ENCODE measurements at places on chromosomes 6 and 20.

GRCh38 chr6:43706788-43707187 is 19.2 kb upstream of the MRPS18A start:
- peak; percentile 95 for DNase-seq

DNA sequence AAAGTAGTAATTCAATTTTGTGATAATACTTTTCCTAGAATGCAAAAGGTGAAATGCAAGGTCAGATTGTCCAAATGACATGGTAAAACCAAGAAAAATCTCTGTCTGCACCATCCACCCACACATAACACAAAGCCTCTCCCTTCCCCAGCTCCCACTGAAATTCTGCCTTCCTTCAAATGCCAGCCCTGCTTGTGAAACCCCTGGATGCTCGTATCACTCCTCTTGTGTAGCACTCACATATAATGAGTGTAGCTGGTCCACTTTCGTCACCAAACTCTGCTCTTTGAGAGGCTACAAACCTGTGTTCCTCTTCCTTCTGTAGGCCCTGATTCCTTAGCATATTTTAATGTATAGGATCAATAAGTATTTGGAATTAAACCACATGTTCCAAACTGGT is 123.6 kb upstream of the BEND6 start:
- no peak for DNase-seq

- no peak for DNase-seq
Observed at GRCh38 chr20:59378966-59379365, 78.6 kb downstream of the EDN3 start.

GRCh38 chr6:46538800-46539480 is 47.7 kb upstream of the RCAN2 start:
- no peak for DNase-seq

DNA sequence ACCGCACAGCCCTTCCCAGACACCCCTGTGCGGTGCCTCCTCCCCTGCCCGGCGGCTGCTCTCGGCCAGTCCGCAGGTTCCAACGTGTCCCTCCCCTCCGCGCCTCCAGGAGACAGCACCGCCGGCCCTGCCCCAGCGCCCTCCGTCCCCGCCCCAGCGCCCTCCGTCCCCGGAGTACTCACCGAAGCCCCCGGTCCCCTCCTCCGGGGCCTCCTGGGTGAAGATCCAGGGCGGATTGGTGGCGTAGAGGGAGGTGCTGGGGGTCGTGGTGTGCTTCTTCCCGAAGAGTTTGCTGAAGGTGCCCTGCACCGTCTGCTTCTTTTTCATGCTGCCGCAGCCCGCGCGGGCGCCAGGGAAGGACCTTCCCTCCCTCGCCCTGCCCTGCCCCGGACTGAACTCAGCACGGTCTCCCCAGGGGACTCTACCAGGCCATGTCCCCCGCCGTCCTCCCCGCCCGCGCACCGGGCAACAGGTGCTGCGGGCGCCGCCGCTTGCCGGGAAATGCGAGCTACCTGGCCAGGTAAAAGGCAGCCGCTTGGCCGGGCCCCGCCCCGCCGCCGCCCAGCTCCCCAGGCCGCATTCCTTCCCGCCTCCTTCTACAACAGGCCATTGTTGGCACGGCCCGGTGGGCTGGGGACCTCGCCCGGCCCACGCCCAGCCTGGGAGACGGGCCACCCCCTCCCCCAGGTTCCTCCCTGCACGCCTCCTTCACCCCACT is at the start of gene C6orf132:
C6orf132 (minus strand) TSS at position 503 of the 718 bp plus-strand sequence; CDS start at position 327, 176 bp downstream.
- peak; percentile 60 for DNase-seq

GRCh38 chr6:41560431-41561192 is 14.4 kb downstream of the FOXP4 start:
- no peak for DNase-seq

DNA sequence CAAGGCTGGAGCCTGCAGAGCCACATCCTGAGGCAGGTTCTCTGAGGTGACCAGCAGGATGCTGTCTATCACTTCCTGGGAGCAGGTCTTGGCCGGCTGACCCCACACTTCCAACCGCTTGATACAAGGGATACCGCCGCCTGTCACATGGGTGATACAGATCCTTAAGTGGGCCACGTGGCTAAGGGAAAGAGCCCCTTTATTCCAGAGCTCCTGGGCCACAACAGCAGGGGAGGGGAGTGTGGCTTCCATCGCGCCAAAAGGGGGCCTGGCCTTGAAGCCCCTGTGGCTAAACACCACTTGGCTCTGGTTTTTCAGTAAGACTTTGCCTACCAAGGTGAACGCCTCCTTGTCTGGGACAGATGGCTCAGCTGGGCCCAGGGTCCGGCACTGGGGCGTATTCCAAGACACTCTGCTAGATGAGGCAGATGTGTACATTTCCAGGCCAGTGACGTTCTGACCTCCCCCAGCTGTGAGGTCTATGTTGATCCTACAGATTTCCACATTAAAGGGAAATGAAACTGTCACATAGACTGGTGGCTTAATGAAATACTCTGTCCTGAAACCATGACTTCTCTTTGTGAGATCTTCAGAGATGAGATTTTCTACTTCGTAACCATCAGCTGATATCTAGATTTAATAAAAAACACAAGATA is 37.6 kb upstream of the AVP start:
- no peak for DNase-seq

GRCh38 chr6:7073821-7074525 is 33.8 kb upstream of the RREB1 start:
- no peak for DNase-seq

- peak; percentile 61 for DNase-seq
Observed at GRCh38 chr20:13008761-13009681, at the start of gene SPTLC3. TSS of gene SPTLC3 (plus strand) at chr20:13008972. CDS start at chr20:13009268, 296 bp downstream.

- no peak for DNase-seq
Observed at GRCh38 chr6:25404693-25405169, 125.6 kb downstream of the CARMIL1 start.

DNA sequence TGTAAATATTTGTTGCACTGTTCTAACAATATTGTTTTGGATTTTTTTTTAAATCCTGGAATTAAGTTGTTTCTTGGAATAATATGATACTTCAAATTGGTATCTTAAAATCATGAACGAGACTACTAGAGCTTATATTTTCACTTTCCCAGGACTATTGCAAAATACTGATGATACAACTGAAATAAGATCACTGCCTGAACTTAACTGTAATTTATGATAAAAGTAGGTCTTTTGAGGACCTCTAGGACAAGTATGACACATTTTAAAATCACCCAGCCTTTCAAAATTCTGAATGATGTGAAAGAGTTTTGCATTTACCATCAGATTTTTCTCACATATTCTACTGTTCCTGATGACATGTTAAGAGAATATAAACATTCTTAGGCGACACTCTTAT is 8.6 kb upstream of the UBE2J1 start:
- DNase-seq, result no peak

DNA sequence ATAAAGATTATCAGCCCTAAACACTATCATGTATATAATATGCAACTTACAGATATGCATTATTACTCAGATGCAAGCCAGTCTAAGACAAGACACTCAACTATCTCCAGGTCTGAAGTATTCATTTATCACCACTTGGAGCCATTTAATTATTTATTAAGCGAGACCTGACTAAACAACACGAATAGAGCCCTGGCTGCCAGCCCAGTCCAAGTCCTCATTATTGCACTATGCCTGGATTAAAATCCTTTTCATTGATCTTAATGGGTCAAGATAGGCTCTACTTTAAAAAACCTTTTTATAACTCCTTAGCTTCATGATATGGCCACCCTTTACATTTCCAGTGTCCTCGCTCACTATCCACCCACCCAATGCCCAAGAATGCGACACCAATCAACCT is 183.1 kb upstream of the MARCKS start:
- no peak for DNase-seq

GRCh38 chr6:53335224-53335994 is 13.3 kb downstream of the ELOVL5 start:
- DNase-seq, result no peak

- DNase-seq, result peak; percentile 39
Observed at GRCh38 chr6:19380293-19380692, 456.9 kb upstream of the ID4 start.

DNA sequence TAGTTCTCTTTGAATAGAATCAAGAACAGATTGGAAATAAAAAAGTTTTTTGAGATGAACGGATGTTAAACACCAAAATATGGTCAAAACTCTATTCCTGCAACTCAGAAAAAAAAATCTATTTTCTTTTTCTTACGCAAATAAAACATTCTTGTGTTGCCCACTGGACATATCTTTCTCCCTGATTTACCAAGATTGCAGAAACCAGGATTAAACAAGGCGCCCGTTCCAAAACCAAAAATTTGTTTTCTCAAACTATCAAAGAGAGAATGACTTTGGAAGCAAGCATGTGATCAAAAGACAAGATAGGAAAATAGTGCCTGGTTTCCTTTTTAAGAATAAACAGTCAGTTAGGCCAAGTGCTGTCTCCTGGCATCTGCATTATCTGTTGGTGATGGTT is 273.1 kb downstream of the CLIC5 start:
- no peak for DNase-seq

- DNase-seq, result no peak
Observed at GRCh38 chr6:150363733-150364132, 5.1 kb upstream of the IYD start.

GRCh38 chr20:32445539-32446273 is 87.6 kb downstream of the ASXL1 start:
- DNase-seq, result no peak

DNA sequence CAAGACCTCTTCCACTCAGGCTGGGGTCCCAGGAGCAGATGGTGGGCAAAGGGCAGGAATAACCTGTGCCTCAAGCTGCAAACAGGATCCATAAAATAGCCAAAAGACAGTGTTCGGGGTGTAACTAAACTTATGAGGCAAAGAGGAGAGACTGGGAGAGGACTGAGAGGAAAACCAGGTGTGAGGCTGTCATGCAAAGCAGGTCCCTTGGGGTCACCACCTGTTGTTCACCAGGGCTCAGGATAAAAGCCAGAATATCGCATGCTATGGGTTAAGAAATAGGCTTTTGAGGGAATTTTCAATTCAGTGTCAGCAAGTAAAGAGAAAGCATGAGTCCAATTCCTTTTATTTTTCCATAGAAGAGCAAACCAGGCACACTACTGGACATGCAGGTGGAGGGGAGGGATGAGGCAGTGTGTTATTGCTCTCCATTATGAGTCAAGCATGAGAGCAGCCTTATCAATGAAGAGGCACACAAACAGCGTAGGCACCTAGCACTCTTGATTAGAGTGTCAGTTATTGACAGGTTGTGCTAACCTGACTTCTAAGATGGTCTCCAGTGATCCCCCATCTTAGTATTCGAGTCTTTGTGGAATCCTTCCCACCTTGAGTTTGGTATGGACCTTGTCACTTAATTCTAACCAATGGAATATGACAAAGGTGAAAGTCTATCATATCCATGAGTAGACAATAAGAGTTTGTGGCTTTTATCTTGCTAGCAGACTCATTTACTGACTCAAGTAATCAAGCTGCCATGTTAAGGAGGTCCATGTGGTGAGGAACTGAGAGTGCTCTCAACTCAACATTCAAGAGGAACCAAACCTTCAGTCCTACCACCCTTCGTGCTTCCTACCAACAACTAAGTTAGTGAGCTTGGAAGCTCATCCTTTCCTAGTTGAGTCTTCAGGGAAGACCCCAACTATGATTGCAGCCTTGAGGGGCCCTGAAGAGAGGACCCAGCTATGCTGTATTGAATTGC is 18.8 kb downstream of the HLA-E start:
- DNase-seq, result no peak

DNA sequence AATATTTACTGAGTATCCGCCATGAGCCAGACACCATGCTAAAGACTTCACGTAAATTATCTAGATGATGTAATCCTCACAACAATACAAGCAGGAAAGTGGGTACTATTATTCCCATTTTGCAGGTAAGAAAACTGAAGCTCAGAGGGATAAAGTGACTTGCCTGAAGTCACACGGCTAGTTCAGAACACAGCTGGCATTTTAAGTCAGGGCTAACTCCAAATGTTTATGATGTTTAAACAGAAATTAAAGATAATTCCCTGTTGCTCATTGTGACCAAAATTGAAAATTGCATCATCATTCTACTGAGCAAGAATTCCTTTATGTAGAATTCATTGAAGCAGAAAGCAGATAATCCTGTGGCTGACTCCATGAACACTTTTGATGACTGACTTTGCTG is 71.3 kb upstream of the STXBP5 start:
- DNase-seq, result peak; percentile 60

- no peak for DNase-seq
Observed at GRCh38 chr6:56513631-56514030, 129.1 kb downstream of the DST start.

DNA sequence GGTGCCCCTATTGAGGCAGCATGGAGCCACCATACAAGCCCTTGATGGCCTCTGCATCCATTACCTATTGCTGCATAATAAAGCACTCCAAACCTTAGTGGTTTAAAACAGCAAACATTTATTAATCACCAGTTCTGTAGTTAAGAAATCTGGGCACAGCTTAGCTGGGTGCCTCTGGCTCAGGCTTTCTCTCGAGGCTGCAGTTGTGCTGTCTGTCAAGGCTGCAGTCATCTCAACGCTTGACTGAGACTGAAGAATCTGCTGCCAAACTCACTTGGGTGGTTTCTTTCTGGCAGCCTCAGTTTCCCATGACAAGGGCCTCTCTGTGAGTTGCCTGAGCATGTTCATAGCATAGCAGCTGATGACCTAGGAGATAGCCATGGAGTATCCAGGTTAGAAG is 207.4 kb upstream of the LRFN2 start:
- no peak for DNase-seq

- DNase-seq, result peak; percentile 63
Observed at GRCh38 chr6:161128680-161129196, 137.2 kb downstream of the MAP3K4 start.

GRCh38 chr6:122994256-122994655 is 1.8 kb upstream of the CLVS2 start:
- DNase-seq, result no peak

DNA sequence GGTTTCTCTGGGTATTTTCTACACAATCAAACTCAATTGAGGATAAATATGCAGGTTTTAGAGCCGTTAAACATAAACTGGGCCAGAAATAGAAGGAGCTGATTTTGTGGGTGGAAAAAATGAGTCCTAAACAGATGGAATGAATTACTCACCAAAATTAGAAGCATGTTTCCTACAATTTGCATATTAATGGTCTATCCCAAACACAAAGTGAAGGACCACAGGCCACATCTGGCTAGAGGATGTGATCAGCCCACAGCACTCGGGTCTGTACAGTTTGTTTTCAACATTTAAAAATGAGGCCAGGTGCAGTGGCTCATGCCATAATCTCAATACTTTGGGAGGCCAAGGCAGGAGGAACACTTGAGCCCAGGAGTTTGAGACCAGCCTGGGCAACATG is 296.3 kb downstream of the PREX1 start:
- no peak for DNase-seq

GRCh38 chr6:166779381-166779780 is 152.3 kb upstream of the RPS6KA2 start:
- DNase-seq, result no peak

- DNase-seq, result peak; percentile 100
Observed at GRCh38 chr6:131954775-131955107, 3.6 kb upstream of the CCN2 start.

All from choroid plexus epithelial cell (primary cell).